ENCODE measurements at places on chromosomes 3 and 15. TPM values are rescaled to one million over a fixed set of nuclear protein-coding genes. Genes with fewer than 3 reads are reported as not detected.

RAD18 gene
- 5.1 TPM for polyA plus RNA-seq

NPAP1 gene
- polyA plus RNA-seq = not detected

- no peak for DNase-seq
Measured at GRCh38 chr15:67946701-67947100, 106.9 kb upstream of the RNU6-1 start.

MCTP2 gene
- 2.4 TPM for polyA plus RNA-seq

SIDT1 gene
- 4.0 TPM for polyA plus RNA-seq
